ENCODE measurements at places on chromosomes 6 and 20.

DNA sequence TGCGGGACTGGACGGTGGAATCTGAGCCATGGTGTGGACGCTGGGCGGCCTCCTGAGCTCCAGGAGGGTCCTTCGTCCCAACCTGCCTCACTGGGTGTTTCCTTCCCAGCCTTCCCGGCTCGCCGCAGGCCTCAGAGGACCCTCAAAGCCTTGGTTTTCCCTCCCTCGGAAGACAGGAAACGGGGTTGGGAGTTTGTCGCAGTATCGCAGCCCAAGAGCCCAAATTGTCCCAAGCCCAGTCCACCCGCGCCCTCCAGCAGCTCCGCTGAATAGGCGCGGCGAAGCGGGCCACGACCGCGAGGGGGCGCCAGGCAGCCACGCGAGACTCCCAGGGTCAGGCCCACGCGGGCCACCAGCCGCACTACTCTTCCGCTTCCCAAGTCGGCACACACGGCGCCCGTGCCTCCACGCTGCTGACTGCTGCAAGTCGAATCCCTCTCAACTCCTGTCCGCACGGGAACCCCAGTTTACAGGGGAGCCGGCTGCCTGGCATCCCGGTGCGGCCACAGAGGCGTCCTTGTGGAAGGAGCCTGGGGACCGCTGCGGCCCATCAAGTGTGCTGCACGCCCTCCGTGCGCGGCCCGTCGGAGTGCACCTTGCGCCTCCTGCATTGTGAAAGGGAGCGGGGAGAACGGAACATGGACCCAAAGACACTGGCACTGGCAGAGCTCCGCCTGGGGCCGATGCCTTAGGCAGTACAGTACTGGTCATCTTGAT, 40.4 kb upstream of the HMGA1 start:
- peak; percentile 71 for DNase-seq

- DNase-seq, result no peak
Measured at GRCh38 chr6:115854866-115855665, 205.6 kb downstream of the FRK start.

DNA sequence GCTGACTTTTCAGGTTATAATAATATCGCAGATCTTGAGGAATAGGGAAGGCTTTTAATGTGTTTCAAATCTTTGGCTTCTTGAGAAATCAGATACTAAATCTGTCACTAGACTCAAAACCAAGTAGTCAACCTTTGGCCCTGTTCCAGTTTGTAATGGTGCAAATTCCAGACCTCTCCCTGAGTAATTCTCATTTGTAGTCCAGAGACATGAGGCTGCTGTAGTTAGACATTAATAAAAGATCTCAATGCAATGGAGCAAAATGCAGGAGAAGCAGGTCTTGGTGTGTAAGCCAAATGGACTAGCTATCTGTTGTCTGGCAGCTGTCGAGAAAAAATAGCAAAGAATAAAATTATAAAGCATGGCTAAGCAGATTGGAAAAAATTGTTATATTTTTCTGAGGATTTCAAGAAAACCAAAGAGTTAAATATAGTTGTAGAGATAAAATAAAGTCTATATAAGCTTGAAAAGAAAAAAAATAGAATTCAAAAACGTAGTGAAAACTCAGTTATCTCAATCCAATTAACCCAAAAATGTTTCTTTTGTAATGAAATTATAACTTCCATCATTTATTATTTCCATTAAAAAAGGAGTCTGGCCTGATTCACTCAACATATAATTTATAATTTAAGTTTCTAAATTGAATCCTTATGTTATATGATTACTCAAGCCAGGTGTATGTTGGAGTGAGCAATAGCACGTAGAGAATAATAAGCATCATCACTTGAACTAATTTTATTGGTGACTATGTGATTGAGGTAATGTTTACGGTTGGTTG, 161.5 kb upstream of the ADGRB3 start:
- DNase-seq, result no peak

DNA sequence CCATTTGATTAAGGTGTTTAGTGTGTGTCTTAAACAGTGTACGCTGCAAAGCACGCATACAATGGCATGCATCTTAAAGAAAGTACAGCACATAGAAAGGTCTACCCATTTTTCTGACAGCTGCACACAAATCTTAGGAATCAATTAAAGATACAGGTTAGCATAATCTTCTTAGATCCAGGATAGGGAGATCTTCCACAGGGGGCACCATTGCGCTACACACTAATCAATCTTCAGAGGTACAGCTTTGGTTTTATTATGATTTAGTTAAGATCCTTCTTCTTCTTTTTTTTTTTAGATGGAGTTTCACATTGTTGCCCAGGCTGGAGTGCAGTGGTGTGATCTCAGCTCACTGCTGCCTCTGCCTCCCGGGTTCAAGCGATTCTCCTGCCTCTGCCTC, 63.7 kb upstream of the BEND3 start:
- no peak for DNase-seq

DNA sequence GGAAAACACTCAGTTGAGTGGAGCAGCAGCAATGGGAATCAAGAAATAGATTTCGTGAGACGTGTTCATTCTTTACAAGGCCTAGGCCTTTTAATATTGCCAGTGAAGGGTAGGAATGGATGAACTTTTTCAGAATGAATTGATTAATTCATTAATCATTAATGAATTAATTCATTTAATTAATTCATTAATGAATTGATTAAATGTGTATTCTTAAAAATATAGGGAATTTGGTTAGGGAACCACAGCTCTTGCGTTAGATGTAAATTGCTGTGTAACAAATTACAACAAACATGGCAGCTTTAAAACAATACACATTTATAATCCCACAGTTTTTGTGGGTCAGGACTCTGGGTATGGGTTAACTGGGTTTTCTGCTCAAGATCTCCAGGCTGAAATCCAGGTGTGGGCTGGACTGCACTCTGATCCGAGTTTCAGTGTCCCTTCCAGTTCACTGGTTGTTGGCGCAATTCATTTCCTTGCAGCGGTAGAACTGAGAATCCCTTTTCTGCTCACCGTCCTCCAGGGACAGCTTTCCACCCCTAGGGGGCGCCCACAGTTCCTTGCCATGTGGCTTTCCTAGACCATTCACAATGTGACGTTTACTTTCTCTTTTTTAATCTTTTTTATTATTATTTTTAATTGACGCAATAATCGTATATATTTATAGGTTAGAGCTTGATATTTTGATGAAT, 32.8 kb upstream of the BCAS1 start:
- peak; percentile 23 for DNase-seq

DNA sequence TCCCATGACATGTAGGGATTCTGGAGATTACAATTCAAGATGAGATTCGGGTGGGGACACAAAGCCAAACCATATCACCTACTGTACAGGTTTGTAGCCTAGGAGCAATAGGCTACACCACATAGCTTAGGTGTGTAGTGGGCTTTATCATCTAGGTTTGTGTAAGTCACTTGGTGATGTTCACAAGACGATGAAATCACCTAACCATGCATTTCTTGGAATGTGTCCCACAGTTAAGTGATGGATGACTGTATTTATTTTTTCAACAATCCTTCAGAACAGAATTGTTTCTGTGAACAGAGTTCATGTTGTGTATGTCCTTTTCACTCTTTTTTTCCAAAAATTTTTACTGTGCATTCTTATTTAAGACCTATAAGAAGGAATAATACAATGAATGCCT, 76.1 kb downstream of the DTD1 start:
- DNase-seq, result no peak

DNA sequence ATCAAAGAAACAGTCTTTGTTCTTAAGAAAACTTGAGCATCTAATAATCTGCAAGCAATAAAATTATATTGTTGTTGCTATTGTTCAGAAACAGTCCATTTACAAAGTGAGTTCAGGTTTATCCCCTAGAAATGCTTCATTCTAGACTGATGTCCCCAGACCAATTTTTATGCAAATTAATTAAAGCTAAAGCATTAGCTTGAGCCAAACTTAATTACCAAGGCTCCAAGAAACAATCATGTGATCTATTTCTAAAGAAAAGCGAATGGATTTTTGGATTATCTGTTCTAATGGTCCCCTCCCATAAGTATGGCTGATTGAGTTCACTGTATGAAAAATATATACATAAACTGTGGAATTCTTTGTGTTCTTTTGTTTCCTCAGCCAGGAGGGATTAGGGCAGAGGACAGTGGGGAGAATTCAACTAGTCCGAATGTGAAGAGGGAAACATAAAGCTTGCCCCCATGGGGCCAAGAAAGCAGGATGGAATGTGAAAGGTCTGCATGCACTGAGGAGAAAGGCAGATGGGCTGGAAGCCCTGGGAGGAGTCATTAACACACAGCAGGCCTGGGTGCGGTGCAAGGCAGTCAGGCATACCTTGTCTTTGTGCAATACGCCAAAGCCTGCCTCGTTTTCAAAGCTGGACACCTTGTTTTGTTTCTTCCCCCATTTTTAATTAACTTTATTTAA, 597.1 kb downstream of the KIF16B start:
- no peak for DNase-seq

DNA sequence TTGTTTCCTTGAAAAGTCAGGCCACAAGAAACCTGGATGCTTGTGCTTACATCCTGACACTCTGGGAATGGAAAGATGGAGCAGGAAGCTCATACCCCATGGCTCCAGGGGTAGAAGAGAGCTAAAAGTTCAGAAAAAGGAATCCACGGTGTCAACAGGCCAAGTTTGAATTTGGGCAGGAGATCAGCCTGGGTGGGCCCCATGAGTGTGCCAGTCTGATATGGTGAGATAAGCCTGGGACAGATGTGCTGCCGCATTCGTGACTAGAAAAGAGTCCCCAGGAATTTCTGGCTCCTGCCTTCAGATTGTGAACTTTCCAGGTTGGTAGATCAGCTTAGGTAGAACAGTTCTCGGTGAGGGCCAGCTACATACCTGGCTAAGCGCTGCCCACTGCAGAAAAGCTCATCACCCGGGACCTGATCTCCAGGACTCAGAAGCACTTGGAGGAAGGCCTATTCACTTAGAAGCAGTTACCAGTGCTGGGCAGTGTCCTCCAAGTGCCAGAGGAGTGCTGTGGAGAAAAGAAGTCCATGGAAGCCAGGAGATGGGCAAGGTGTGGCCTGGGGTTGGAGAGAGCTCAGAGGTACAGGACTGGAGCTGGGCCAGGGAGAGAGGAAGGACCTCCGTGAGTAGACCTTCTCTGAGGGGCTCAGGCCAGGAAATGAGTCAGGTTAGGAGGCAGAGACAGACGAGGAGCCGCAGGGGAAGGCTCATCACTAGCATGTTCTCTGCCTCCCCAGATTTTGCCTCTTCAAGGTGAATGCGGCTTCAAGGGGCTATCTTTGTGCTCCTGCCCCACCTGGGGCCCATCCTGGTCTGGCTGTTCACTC, at the start of gene TSPO2:
TSS of gene TSPO2 (plus strand) at position 242 of the 830 bp plus-strand sequence. CDS start at position 761, 519 bp downstream.
- DNase-seq, result no peak

DNA sequence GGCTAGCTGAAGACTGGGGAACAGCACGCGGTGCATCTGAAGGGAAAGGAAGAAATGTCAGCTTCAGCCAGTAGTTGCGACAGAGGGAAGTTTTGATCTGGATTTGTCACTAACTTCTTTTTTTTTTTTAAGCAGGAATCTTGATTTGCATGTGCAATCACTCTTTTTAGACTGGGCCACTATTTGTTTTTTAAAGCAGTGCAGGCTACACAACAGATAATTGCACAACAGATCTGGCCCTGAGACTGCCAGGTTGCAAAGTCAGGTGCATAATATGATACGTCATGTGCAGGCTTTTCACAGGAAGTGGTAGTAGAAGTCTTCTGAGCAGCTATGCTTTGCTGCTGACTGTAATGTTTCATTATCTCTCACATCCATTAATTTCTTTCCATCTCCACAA, 13.5 kb downstream of the PFDN4 start:
- DNase-seq, result peak; percentile 11

- DNase-seq, result no peak
Measured at GRCh38 chr20:5884465-5885335, 65.6 kb downstream of the TRMT6 start.

- no peak for DNase-seq
Measured at GRCh38 chr20:11790046-11790445, 127.6 kb upstream of the BTBD3 start.

- DNase-seq, result no peak
Measured at GRCh38 chr6:22236626-22237414, 60.0 kb downstream of the PRL start.

GRCh38 chr6:84449220-84449619, 221.8 kb upstream of the CEP162 start:
- peak; percentile 28 for DNase-seq

- no peak for DNase-seq
Measured at GRCh38 chr6:135104199-135104598, 49.6 kb upstream of the HBS1L start.

GRCh38 chr6:84696166-84696565, 68.2 kb downstream of the TBX18 start:
- DNase-seq, result no peak

DNA sequence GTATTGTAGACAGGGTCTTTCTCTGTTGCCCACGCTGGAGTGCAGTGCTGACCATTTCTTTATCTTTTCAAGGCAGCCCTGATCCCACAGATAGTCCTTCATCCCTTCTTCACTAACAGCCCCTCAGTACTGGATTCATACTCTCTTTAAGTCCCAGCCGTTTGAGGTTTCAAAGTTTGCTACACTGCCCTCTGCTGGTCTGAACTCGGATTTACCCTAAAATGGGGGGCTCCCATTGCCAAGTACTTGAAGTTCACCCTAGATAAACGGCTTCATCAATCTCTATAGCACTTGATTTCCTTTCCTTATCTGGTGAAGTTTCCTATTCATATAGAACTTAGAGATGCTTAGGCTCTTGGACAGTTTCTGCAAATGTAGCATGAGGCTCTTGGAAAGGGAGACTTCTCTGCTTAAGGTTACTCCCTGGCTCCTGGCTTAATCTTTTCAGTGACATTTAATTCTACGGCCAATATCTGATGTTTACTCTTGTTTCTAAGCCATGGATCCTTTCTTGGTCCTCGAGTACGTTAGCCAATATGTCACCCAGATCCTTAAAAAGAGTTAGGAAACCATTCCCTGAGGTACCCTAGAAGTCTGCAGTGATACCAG, 21.4 kb upstream of the PREP start:
- peak; percentile 21 for DNase-seq

GRCh38 chr6:142406131-142406530, 104.3 kb downstream of the ADGRG6 start:
- DNase-seq, result no peak

DNA sequence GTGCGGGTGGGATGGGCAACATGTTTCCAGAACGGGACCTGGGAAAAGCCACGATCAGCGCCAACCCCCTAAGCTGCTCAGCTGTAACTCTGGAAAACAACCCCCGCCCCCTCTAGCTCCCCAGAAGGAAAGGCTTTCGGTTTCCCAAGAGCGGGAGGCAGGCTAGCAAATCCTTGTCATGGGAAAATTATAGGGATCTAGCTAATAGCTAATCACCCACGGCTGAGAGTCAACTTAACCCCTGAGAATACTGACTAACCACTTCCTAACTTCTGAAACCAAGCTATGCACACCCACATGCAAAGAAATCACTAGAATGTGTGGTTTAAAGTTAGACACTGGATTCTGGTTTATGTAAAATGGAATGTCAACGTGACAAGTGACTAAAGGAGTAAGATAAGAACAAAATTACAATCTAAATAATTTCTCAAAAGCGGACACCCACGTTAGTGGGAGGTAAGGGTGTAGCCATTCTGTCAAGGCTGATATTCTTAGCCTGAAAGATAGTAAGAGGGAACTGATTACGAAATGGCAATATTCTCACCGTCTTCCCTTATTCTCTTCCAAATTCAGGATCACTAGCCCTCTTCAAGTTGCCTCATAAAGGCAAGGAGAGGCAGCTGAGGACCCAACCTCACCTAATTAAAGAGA, 20.1 kb downstream of the JAG1 start:
- DNase-seq, result no peak
